ENCODE measurements at places on chromosomes 1 and 21.

- DNase-seq: peak; percentile 30
- H3K4me3 ChIP-seq: no peak overlapping the region
- no peaks in the 10 kb centered on the region for H3K27me3 ChIP-seq
Measured at GRCh38 chr1:28135371-28136168, 40.9 kb downstream of the PTAFR start.

GRCh38 chr1:160850993-160851392 lies 11.7 kb downstream of the CD244 start:
- no peak for DNase-seq
- H3K4me1 ChIP-seq: no peaks in the 10 kb centered on the region
- H3K4me3 ChIP-seq: no peak overlapping the region
- no peak overlapping the region for H3K27ac ChIP-seq
- no peaks in the 10 kb centered on the region for H3K36me3 ChIP-seq

DNA sequence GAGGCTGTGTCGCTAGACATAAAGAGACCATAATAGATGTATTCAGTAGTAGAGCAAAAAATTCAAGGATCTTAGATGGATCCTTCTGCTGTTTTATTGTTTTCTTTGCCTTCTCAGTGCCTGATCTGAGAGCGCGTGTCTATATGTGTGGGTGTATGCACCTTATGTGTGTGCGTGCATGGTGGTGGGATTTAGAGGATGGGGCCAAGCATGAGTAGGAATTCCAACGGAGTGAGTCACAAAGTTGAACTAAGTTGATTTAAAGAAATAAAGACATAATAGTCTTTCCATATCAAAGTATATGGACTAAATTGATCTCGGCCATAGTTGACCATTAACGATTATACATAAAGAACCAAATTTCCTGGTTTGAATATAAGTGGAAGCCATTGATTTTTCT lies 178.7 kb downstream of the CYYR1 start:
- H3K4me3 ChIP-seq: no peak overlapping the region
- no peaks in the 10 kb centered on the region for H3K36me3 ChIP-seq
- H3K4me1 ChIP-seq: peaks cover 15% of the 10 kb centered on the region
- DNase-seq: peak; percentile 35
- H3K27me3 ChIP-seq: no peaks in the 10 kb centered on the region

DNA sequence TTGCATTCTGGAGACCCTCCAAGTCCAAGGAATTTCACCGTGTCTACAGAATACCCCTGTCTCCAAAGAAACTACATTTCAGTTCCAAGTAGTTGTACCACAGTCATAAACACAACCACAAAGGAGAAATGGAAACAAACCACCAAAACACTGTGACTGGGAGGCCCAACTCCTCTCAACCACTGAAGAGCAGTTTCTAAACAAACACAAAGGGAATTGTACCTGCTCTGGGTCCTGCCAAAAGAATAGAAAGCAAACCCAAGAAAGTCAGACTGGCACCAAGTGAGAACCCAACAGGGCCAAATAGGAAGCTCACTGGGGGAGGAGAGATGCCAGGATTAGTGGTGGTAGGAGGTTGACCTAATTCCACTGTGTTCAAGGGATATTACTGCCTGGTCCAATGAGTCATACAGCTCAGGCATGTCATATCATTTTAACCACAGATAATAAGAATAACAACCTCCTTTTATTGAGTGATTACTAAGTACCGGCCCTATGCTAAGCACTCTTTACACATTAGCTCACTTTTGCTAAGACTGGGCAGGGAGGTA lies 123.9 kb upstream of the PPP2R5A start:
- H3K4me3 ChIP-seq: no peak overlapping the region
- peak; percentile 88 for DNase-seq
- H3K4me1 ChIP-seq: peaks cover 18% of the 10 kb centered on the region
- no peak overlapping the region for H3K27ac ChIP-seq
- no peaks in the 10 kb centered on the region for H3K36me3 ChIP-seq
- H3K27me3 ChIP-seq: no peaks in the 10 kb centered on the region

DNA sequence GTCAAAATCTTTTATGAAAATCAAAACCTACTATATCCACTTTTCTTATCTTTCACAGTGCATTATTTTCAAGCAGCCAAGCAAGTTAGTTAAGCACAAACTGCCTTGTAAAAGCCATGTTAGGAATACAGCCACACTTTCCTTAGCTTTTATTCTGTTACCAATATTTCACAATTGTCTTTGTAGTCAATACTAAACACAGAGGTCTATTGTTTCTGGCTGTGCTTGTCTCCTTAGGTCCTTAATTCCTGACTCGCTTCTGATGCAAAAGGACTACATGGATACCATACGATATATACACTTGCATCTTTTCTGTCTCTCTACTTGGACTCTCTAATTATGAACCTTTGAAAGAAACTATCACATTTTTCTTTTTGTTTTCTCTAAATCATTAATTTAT lies 331.8 kb downstream of the NEGR1 start:
- no peaks in the 10 kb centered on the region for H3K4me1 ChIP-seq
- no peak overlapping the region for H3K4me3 ChIP-seq
- no peaks in the 10 kb centered on the region for H3K27me3 ChIP-seq
- H3K36me3 ChIP-seq: no peaks in the 10 kb centered on the region

GRCh38 chr1:209383907-209384709 lies 199.4 kb upstream of the CAMK1G start:
- no peak overlapping the region for H3K4me3 ChIP-seq
- no peak overlapping the region for H3K27ac ChIP-seq
- no peaks in the 10 kb centered on the region for H3K27me3 ChIP-seq
- H3K4me1 ChIP-seq: peaks cover 19% of the 10 kb centered on the region
- no peaks in the 10 kb centered on the region for H3K36me3 ChIP-seq

GRCh38 chr1:244137725-244138124 lies 86.6 kb downstream of the ZBTB18 start:
- H3K4me3 ChIP-seq: peak overlapping the region; percentile 43
- no peaks in the 10 kb centered on the region for H3K36me3 ChIP-seq
- no peaks in the 10 kb centered on the region for H3K27me3 ChIP-seq
- DNase-seq: peak; percentile 88
